Stimulated activated CD4-positive, alpha-beta T cell treated with anti-CD3 and anti-CD28 coated beads, TNF-alpha, amount 100 ng/mL, for 24 hours (primary cell): ENCODE measurements at places on chromosomes 5 and 9.

DNA sequence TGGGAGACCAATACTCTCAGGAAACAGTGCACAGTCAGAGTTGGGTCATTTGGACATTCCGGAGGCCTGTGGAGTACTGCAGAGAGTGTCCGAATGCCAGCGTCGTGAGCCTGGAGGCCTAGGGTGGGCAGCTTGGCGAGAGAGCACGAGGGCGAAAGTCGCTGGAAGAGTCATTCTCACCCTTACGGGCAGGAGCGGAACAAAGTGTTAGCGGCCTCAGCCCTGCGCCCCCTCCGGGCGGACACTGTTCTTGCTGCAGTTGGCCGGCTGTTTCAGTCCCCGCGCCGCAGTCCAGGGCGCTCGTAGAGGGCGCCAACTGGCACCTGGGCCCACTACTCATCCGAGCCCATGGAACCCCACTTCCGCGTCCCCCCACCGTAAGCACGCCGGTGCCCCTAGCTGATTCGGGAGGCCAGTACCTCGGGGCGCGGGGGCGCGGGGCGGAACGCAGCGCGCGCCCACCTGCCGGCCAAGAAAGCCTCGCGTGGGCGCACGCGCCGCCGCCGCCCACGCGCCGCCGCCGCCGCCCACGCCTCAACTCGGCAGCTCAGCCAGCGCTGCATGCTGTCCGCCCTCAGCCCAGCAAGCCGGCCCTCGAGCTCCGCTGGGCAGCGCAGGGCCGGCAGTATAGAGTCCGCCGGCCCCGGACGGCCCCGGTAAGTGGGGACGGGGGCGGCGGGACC, 99.7 kb upstream of the CCL21 start:
- DNase-seq = no peak

- no peak for DNase-seq
Measured at GRCh38 chr5:121160591-121160990, 691.1 kb upstream of the FTMT start.

DNA sequence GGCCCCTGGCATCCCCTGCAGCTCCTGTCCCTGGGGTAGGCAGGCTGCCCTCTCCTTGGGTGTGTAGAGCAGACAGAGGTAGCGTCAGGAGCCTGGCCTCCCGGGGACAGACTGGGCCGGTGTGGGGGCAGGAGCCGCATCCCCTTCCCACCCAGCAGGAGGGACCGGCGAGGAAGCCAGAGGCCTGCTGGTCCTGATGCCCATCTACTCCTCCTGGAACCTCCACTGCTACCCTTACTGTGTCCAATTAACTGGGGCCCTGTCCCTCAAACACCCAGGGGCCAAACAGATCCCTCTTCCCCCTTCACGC, 15.6 kb downstream of the RALGDS start:
- no peak for DNase-seq

- no peak for DNase-seq
Measured at GRCh38 chr9:108033976-108034964, 544.7 kb upstream of the KLF4 start.
